T-helper 1 cell (primary cell): ENCODE measurements at places on chromosomes 3 and 15.

DNA sequence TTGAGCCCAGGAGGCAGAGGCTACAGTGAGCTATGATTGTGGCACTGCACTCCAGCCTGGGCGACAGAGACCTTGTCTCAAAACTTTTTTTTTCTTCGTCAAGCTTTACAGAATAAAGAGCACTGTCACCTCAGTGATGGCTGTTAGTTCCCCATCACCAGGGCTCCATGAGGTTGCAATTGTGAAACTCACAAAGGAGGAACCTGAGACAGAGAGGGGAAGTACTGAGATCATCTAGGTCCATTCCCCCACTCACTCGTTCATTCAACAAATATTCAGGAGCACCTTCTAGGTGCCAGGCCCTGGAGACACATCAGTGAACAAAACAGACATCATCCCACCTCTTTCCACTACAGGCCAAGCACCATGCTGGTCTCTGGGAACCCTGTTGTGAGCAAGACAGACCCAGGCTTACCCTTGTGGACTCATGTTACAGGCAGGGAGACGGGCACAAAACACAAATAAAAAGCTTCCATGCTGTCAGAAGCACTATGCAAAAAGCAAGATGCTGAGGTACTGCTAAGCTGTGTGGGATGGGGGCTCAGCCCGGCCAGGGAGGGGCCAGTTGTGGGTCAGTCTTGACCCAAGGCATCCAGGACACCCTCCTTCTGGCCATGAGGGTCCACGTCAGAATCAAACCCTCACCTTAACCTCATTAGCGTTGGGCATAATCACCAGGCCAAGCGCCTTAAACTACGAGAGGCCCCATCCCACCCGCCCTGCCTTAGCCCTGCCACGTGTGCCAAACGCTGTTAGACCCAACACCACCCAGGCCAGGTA lies 2.1 kb upstream of the RHO start:
- no peak for DNase-seq

GRCh38 chr3:5123937-5124336 lies 1.8 kb downstream of the ARL8B start:
- DNase-seq = no peak

GRCh38 chr3:120407508-120408287 lies 43.1 kb downstream of the FSTL1 start:
- no peak for DNase-seq

DNA sequence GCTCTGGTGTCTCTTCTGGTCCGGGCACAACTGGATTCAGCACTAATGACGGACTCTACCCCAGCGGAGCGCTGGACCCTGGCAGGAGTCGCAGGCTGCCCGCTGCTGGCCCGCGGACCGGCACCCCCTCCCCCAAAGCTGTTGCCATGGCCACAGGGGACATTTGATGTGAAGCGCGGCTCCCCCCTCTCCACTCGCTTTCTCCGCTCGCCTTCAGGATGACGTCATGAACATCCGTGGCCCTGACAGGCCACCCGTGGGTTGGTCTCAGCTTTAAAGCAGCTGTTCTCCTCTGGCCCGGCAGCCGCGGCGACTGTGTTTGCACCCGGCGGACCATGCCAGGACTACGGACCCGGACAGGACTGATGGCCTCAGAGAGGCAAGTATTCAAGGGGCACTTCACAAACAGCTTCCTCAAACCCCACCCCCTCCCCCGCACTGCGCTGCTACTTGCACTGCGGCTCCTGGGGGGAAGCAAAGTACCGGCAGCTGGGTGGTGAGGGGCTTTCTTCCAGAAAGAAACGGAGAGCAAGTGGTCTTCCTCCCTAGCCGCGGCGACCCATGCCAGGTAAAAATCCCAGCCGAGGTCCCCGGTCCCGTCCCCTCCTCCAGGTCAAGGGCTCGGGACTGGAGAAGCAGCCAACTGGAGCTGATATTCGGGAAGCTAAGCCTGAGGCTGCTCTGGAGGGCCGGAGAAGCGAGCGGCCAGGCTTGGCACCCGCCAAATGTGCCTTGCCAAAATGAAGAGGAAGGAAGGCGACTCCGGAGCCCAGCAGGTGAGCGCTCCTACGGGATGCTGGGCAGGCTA lies 16.6 kb upstream of the AEN start:
- DNase-seq = no peak

- DNase-seq = no peak
Measured at GRCh38 chr3:187763850-187764648, 18.8 kb upstream of the BCL6 start.

DNA sequence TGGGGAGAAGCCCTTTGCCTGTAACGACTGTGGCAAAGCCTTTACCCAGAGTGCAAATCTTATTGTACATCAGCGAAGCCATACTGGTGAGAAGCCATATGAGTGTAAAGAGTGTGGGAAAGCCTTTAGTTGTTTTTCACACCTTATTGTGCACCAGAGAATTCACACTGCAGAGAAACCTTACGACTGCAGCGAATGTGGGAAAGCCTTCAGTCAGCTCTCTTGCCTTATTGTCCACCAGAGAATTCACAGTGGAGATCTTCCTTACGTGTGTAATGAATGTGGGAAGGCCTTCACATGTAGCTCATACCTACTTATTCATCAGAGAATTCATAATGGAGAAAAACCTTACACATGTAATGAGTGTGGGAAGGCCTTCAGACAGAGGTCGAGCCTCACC lies 10.9 kb downstream of the ZNF35 start:
- DNase-seq = no peak

DNA sequence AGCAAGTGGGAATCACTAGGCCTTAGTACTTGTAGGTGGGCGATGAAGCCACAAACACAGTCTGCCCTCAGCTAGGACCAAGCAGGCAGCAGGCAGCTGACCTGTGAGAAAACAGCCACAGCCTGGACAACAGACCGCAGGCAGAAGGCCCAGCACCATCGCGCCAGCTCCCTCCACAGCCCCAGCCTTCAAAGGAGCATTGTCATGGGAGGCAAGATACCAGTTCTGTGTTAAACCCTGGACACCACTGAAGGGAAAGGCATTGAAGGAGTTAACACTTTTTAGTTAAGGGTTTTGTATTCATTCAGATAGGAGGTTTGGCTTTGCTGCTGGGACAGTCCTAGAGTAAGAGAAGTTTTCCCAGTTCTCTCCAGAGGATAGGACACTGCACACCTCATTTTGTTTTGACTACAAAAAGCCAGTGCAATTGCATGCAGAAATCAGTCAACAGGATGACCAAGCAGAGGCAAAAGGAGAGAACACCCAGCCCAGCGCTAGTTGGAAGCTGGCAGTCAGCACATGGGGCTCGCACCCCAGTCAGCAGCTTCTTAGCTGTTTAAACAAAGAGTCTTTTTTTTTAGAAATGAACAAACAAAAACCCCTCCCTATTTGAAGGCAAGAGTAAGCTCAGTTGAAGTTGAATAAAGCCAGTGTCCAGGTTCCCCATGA lies 286.1 kb upstream of the TPM1 start:
- no peak for DNase-seq
